ENCODE measurements at places on chromosomes 7 and 10.

DNA sequence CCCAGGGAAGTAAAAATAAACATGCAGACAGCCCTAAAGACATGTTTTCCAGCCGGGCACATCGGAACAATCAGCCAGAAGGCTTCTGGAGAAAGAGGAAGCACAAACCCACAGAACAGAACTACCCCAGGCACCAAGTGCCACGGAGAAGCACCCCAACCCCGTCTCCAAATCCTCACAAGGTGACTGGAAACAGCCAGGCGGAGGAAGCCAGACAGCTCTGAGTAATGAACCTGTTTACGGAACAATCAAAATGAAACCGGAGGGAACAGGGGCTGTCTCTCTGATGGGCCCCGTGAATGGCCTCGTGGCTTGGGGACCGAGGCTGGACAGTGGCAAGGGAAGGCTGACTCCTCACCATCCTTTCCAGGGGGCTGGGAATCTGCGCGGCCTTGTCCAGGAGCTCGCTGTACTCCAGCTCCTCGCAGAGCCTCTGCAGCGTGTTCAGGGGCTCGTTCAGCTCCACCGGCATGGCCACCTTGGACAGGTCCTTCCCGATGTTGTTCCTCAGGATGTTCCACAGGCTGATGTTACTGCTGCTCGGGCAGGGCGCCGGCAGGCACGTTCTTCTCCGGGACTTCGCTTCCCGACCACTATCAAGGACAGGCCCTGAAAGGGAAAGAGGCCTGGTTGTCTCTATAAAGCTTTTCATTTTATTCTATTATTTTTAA is 77.0 kb upstream of the GSDME start:
- no peak for DNase-seq

DNA sequence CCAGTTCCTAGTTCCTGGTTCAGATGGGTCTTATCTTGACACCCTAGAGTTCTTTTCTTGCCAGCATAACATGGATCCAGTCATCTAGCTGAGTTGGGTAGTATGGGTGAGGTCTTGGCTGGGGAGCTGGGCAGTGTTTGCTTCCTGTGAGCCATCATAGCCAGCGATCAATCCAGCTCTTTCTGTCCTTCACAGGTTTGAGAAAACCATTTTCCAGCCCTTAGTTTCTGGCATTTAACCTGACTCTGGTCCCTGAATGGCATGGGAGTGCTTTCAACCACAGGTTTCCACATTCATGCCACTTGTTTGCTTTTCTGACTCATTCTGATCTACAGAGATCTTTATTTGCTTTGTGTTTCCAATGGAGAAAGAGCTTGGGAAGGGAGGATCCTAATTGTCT is 8.6 kb downstream of the SLC13A1 start:
- DNase-seq: no peak

DNA sequence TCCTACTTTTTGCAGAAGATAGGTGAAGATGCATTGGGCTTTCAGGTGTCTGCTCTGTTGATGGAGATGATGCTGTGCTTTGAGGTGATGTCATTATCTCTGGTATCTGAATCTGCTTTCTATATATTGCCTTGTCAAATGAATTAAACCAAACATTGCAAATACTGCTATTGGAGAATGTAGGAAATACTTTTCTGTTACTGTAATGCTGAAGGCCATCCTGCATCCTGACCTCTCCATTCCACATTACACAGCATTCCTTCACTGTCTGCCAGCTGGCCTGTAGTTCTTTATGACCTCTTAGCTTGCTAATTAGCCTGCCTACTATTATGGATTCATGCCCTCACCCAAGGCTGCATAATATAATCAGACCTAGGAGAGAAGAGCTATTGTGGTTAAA is 73.2 kb downstream of the VCL start:
- DNase-seq: no peak

GRCh38 chr7:68623030-68623429 is 975.2 kb upstream of the AUTS2 start:
- DNase-seq: no peak

GRCh38 chr10:33025039-33025438 is 67.0 kb upstream of the ITGB1 start:
- DNase-seq: no peak

GRCh38 chr10:102465466-102465865 is 14.1 kb upstream of the C10orf95 start:
- DNase-seq: no peak

DNA sequence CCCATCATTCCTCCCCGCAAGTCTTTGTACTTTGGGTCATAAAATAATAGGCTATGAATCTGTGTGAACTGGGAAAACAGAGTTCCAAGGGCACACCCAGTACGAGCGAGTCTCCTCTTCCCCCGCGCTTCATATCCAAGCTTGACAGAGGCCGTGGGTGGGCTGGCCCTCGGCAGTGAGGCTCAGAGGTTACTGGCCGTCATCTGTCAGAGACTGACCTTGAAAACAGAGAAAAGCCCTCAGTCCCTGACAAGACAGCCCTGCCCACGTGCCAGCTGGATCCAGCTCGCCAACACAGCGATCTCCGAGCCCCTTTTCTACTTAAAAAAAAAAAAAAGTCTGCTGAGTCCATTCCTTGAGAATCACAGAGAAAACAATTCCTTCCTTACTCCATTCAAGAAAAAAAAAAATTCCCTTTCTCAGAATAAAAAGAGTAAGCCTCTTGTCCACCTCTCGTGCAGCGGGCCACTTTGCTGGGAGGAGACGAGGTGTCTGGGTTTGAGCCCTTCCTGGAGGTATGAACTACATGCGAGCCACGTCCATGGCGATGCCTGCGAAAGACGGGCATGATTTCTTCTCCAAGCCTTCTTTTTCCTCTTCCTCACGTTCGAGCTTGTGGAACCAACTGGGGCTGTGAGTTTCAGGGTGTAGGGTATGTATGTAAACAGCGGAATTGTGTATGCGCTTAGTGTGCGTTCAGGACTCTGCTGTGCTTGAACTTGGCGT is 744 bp upstream of the BICC1 start:
- peak; percentile 36 for DNase-seq

DNA sequence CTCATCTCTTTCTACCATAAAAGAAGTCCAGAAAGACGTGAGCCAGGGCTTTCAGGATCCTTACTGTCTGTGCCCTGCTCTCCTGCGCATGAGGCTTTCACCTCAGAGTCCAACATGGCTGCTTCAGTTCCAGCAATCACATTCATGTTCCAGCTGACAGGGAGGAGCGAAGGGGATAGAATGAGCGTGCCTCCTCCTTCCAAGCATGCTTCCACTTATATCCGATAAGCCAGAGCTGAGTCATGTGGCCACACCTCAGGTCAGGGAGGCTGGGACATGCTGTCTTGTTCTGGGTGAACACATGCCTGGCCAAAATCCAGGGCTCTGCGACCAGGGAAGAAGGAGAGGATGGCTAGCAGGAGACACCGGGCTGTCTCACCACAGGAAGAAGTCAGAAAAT is 248.2 kb downstream of the SKAP2 start:
- no peak for DNase-seq

DNA sequence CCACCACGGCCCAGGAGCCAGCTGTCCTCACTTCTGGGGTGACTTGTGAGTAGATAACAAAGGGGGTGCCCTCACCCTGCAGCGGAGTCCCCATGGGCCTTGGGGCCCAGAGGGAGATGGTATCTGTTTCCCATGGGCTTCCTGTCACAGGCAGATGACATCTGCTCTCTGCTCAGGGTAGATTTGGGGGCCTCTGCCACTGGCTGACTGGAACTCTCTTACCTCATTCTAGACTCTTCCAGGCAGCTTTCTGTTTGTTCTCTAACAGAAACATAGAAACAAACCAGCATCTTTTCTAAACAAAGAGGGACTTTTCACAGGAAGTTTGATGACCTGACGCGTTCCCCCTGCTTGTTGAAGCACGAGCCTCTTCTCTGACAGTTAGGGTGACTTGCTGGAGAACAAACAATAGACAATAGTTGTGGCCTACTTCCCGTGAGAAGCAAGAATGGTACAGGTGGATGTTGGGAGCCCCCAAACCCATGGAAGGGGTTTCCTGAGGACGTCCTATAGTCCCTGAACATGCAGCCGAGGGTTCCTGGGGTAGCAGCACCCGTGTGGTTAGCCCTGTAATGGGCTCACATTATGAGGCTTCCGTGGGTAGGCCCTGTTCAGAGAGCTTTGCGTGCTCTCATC is 61.6 kb downstream of the GRK5 start:
- DNase-seq: no peak

- DNase-seq: no peak
These were observed 261.2 kb downstream of the ADRA2A start for GRCh38 chr10:111338035-111338434.

Data from D341Med (cell line).